Activated CD4-positive, alpha-beta T cell treated with anti-CD3 and anti-CD28 coated beads for 48 hours (primary cell): ENCODE measurements at places on chromosomes 11 and 22.

DNA sequence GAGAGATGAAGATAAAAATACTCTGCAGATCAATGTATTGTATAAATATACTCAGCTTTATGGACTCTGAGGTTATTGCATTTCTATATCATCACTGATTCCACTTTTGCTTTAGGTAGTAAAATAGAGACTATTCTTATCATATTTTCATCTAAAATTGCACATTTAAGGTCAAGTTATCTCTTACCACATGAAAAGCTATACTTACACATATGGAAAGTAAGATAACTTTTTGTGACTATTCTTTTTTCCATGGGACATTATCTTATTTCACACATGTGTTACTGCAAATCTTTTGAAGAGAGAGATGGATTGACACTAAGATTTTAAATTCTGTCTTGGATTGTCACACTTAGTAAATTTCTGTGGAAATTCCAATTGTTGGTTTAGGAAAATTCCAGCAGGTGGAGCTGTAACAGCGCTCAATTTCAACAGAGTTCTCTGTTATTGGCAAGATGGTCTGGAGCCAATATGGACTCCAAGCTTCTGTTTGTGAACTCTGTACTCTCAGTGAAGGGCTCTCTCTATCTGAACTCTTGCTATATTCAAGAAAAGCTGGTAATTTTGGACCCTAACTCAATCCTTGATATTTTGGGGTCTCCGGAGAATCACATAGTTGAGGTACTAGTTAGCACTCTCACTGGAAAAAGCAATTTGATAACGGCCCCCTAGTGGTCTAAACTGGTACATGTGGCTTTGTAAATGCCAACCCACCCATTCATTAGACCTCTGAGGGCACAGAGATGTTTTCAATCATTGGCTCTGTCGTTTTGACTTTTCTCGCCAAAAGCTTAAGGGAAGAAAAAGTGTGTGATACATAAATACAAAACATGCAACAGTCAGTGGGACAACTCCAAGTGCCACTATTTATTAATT is 429.7 kb downstream of the ETS1 start:
- peak; percentile 70 for DNase-seq

DNA sequence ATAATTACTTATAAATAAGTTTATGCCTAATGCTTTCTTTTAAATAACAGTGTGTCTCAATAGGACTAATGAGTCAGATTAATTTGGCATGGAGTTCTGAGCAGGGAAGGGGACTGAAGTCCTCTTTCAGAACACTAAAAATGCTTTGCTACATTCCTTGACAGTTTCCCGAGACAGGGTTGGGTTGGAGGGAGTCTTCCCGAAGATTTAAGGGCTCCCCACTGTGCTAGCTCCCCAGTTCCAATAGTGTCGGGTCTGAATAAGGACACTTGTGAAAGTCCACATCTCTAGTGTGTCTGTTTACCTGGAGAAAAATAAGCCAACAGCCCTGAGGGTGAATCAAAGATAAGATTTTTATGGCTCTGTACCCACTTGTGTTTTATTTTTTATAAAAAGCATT is 41.8 kb upstream of the HSD17B12 start:
- DNase-seq: no peak

GRCh38 chr11:72975778-72976521 is 161.7 kb downstream of the ATG16L2 start:
- DNase-seq: no peak

DNA sequence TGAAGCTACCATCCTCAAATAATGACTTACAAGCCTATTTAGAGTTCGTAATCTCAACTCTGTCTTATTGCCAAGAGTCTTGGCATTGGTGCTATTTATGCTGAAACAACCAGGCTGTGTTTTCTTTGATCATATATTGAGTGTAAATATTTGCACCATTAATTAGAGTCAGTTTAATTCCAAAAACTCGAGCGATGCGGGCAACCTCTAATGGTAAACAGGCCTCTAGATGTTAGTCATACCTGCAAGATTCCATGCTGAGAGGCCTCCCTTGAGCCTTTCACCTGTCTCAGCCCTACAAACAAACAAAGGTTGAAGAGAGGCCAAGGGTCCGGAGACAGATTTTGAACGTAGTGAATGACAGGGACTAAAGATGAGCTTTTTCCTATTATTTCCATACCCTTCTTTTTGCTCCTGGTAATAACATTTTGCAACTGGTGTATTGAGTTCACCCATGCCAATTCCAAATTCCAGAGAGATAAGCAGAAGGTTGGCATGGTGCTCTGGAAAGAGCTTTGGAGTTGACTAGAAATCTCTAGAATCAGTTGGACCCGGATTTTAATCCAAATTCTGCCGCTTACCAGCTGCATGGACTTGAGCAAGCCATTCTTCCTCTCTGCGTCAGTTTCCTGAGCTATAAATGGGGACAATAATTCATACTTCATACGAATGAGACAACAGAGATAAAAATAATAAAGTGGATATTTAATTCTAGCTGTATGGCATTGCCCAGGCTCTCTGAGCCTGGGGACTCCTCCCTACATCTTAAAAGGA is 99.1 kb upstream of the ANO1 start:
- DNase-seq: no peak

DNA sequence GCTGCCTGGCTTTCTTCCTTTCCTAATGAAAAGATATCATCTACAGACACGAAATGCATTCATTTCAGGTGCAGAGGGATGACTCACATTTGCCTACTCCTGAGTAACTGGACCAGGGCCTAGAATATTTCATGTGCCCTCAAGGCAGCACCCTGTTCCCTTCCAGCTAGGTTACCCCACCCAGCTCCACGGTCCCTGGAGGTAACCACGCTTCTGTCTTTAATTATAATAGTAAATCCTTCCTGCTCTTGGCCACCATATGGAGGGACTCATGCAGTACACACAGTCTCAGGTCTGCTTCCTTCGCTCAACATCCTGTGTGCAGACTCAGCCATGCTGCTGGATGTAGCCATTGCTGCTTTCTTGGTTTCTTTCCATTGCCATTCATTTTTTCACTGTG is 22.3 kb downstream of the DHCR7 start:
- DNase-seq: peak; percentile 13

GRCh38 chr11:66727282-66728037 is 1.6 kb downstream of the SPTBN2 start:
- DNase-seq: peak; percentile 34

GRCh38 chr22:43255299-43255698 is 68.4 kb upstream of the TTLL12 start:
- no peak for DNase-seq

DNA sequence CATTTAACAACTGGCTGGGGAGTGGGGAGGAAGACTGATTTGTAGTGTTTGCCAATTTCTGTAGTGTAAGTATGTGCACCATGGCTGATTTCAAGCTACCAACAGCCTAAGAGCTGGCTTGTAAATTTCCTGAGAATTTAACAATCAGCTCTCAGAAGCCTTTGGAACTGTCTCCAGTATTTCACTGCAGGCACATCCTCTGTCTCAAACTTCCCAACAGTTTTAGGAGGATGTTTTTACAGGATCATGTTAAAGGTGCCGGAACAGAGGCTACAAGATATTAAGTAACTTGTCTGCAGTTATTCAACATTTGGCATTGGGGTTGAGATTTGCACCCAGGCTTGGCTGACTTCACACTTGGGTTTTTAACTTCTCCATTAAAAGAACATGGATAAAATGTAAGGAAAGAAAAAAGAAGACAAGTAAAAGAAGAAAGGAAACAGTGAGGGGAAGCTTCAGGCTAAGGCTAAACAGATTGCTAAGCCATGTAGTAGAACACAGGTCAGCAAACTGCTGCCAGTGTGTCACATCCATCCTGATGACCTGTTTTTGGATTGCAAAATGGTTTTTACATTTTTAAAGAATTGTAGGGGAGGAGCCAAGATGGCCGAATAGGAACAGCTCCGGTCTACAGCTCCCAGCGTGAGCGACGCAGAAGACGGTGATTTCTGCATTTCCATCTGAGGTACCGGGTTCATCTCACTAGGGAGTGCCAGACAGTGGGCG is 204.8 kb upstream of the SESN3 start:
- DNase-seq: no peak
